ENCODE measurements at places on chromosomes 1 and 21.
A peak's percentile ranks its signal among the peaks of the same experiment; 100 is the strongest.

DNA sequence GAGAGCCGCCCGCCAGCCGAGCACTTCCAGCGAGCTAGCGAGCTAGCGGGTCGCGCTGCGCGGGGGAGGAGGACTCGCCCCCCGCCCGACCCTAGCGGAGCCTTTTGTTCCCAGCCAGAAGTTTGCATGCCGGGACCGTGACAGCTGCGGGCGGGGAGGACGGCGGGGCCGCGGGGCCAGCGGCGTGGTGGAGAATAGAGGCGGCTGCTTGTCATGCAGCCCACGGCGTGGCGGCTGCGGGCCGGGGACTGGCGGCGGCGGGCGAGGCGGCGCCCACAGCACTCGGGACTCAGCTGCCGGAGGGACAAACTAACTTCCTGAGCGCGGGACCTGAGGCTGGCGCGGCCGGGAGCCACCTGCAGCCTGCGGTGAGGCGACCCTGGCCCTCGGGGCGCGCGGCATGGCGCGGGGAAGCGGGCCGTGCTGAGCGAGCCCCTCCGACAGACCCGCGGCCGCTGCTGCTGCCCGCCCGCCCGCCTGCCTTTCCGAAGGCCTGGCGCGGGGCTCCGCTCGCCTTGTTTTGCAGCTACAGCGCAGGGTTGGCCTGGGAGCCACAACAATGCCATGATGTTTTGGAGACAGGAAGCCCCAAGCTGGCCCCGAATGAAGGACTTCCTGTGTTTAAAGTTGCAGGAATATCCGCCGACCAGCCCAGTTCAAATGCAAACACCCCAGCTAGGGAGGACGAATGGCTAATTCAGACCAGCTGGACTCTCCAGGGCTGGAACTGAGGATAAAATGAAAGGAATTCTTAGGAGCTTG, 82.2 kb upstream of the BMP8A start:
- peak; percentile 67 for DNase-seq

GRCh38 chr1:79042117-79042516, 35.6 kb upstream of the ADGRL4 start:
- peak; percentile 48 for DNase-seq

- DNase-seq = no peak
These were observed 50.0 kb downstream of the MRPL37 start for GRCh38 chr1:54249819-54250435.

DNA sequence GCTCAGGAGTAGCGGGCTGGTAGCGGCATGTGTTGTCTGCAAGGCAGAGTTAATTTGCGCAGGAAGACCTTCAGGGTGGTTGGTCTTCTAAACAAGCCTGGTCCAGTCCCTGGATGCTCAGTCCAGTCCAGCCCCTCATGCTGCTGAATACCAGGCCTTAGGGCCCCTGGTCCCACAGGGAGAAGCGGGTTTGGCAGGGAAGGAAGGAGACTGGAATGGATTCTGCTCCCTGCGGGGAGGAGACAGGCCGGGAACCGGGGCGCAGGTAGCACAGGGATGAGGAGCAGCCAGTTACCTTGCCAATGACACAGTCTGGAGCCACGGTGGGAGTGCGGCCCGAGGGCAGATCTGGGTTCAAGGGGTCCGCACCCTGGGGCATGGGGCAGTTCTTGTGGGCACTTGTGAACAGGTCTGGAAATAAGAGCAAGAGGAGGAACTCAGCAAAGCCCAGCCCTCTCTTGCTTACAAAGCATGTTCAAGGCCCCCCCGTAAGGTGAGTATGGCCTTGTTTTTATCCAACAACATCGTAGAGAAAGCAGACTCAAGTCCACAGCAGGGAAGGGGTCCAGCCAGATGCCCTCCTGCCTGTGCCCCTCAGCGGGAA, 10.1 kb downstream of the FAM131C start:
- no peak for DNase-seq

GRCh38 chr21:43956670-43957035, 55.5 kb upstream of the TRAPPC10 start:
- no peak for DNase-seq

GRCh38 chr21:38850277-38850951, 44.7 kb downstream of the ETS2 start:
- peak; percentile 92 for DNase-seq

DNA sequence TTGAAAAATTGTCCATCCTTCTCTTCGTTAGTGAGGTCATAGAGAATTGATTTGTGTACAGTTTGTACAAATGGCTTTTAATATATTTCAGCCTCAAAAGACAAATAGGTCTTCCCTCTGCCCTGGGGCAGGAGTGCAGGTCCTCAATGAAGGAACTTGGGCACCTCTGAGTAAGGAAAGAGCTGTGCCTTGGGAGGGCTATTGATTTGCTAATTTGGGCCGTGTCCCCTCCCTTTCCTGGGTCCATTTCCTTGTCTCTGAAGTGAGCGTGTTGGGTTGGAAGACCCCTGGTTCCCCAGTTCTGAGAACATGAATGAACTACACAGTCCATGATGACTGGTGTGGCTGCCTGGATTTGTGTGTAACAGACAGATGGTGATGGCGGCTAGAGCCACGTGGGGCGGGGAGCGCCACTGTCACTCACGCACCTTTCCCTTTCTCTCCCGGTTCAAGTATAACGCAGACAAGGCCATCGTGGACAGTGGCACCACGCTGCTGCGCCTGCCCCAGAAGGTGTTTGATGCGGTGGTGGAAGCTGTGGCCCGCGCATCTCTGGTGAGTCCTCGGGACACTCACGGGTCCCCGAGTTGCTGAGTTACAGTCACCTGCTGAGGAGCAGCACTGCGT, 71.0 kb upstream of the FAM3B start:
- no peak for DNase-seq

DNA sequence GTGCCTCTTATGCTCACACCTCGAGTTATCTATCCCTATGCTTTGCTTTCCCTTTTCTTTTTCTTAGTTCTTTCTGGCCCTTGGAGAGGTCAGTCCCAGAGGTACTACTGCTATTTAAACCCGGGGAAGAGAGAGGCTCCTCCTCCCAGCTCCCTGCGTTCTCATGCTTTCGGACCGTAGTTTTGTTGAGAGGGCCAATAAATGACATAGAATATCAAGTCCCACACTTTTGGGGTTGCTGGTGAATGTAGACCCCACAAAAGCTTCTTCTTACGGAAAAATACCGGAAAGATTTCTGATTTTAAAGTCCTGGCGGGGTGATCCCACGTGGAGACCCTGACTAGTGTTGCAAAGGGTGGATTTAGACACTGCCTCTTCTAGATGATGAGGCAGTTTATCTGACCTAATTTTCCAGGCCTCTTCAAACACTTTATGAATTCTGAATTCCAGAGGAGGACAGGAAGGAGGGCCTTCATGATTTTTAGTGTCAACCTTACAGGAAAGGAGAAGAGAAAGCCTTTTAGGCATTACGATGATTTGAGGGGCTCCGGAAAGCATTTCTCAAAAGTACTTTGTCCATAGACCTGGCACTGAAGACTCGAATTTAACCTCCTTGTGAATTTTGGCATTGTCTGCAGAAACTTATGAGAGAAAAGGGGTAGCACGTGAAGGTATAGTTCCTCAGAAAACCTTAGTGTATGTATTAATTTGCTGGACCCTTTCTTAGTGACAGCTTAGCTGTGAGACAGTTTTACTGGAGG, 694 bp downstream of the TMEM167B start:
- peak; percentile 78 for DNase-seq

GRCh38 chr1:117059334-117059677, 820 bp upstream of the TTF2 start:
- DNase-seq = peak; percentile 85

GRCh38 chr1:184648160-184648855, 106.3 kb downstream of the EDEM3 start:
- DNase-seq = no peak

DNA sequence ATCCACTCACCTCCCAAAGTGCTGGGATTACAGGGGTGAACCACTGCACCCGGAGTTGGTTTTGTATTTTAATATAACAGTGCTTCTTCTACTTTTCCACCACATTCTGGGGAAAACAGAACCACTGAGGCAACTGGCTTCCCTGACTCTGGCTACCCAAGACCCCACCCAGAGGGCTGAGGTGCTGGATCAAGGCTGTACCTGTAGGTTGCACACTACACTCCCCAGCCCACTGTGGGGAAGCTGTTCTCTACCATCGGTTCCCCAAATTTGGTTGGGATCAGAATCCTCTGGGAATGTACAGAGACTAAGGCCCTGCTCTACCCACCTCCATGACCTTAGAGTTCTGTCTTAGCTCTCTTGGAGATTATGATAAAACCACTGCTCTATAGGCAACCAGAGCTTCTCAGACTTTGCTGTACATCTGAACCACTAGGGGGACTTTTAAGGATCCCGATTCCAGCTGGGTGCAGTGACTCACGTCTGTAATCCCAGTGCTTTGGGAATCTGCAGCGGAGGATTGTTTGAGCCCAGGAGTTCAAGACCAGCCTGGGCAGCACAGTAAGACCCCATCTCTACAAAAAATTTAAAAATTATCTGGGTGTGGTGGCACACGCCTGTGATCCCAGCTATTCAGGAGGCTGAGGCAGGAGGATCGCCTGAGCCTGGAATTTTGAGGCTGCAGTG, 51.6 kb downstream of the GNG4 start:
- peak; percentile 42 for DNase-seq

DNA sequence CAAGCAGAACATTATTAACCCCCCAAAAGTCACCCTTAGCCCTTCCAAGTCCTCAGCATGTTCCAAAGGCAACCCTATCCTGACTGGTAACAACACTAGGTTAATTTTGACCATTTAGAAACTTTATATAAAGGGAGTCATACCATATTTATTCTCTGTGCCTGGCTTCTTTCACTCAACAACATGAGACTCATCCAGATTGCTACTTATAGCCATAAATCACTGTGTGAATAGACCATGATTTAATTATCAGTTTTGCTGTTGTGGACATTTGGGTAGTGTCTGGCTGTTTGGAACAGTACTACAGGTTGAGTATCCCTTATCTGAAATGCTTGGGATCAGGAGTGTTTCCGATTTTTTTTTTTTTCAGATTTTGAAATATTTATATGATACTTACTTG, 252.1 kb downstream of the DISC1 start:
- no peak for DNase-seq

DNA sequence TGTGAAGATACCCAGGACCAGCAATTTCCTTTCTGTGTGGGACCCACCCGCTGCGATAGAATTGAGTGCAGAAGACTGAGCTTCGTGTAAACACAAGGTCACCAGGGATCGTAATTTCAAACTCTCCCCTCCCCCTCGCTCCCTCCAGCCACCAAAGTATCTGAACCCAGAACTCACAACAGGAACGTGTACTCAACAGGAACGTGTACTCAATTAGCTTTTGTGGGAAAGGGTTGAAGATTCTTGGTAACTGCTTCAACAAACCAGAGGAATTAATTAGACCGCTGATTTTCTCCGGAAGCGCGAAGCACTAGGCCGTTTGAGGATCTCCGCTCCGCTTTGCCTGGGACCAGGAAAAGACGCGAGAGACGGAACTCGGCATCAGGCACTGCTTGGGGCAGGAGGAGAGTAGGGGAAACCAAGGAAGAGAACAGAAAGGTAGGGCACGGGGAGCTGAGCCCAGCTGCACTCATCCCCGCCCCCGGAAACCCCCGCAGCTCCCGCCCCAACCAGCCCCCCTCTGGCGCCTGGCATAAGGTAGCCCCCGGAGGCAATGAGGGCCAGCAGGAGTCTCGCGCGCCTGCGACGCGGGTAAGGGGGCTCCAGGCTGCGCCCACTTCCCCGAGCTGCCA, 453 bp downstream of the DRAM2 start:
- DNase-seq = peak; percentile 73

DNA sequence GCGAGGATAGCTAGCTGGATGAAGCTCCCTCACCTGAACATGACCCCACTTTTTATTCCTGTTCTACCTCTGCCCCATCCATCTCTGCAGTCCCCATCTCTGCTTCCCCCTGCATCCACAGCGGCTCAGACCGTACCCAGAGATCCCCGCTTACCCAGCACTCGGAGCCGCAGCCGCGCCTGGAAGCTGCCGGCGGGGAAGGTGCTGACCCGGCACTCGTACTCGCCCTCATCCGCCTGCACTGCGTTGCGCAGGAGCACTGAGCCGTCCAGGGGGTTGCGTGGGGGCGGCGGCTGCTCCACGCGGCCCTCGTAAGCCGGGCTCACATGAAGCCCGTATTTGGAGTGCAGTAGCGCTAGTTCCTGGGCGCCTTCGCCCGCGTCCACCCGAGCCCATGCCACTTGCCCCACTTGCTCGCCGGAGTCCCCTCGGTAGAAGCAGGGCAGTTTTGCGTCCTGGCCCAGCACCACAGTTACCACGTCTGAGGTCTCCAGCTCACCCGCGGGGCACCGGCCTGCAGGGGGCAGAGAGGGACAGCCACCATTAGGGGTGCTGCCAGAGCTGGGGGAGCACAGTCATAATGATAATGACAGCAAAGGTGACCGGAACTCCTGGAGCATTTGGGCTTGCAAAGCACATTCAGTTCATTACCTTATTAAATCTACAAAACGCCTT, 9.8 kb downstream of the NECTIN4 start:
- DNase-seq = no peak

- no peak for DNase-seq
These were observed 44.0 kb downstream of the ETS2 start for GRCh38 chr21:38849776-38850175.

GRCh38 chr1:244405856-244406255, 45.9 kb downstream of the ADSS2 start:
- DNase-seq = no peak

DNA sequence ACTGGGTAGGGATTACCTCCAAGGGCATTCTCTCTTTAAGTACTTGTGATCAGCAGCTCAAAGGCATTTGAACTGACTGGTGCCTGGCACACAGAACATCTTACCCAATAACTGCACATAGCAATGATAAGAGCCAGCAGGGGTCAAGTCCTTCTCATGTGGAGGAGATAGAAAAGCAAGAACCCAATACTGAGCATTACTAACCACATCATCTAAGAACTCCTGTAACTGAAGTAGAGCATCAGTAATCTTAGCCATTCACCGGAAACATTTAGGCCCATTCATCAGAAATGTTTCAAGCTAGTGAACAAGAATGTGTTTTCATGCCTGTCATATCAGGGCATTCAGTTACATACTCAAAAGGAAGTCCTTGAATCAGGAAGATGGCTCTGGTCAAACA, 33.6 kb upstream of the THEM4 start:
- peak; percentile 44 for DNase-seq

GRCh38 chr1:76868154-76868882, 1.0 kb downstream of the ST6GALNAC5 start:
- DNase-seq = peak; percentile 51

- DNase-seq = peak; percentile 48
These were observed 101.1 kb upstream of the SOD1 start for GRCh38 chr21:31558189-31558961.
